Stimulated activated CD4-positive, alpha-beta T cell treated with anti-CD3 and anti-CD28 coated beads, Interleukin-15, amount 100 ng/mL, for 1 hour (primary cell): ENCODE measurements at places on chromosomes 12 and 14.

DNA sequence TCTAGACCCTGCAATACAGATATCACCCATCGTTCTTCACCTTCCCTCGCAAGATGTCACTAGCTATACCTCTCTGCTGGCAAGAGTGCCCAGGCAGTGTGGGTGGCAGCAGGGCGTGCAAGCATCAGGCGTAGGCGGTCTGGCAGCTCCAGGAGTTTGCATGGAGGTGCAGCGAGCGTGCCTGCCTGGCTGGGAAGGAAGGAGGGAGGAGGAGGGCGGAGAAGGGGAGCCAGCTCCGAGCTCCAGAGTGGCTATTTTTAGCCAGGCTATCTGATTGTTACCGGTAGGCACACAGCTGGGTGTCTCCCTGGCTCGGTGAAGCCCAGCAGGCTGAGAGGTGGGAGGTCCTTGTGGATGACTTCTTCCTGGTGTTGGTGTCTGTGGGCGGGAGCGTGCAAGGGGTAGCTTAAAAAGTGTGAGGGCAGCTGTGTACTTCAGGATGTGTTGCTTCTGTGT is 6.2 kb downstream of the FOXJ2 start:
- DNase-seq = no peak

- no peak for DNase-seq
Measured at GRCh38 chr12:132354211-132354981, 25.0 kb upstream of the GALNT9 start.

DNA sequence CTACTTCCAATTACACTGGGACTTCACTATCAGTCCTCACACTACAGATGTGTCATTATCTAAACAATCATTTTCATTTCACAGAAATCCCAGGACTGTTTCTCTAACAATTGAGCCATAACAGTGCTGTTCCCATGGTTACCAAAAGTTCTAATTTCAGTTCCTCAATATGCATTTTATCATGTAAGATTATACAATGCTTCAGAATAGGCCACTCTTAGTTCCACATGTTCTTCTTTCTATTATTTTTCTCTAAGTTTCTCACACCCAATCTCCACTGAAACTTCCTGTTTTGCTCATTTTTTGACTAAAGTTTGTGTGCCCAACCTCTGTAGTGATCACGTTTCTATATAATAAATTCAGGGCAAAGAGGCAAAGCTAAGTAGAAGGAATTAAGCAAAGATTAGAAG is 185.8 kb downstream of the DUSP6 start:
- DNase-seq = no peak

DNA sequence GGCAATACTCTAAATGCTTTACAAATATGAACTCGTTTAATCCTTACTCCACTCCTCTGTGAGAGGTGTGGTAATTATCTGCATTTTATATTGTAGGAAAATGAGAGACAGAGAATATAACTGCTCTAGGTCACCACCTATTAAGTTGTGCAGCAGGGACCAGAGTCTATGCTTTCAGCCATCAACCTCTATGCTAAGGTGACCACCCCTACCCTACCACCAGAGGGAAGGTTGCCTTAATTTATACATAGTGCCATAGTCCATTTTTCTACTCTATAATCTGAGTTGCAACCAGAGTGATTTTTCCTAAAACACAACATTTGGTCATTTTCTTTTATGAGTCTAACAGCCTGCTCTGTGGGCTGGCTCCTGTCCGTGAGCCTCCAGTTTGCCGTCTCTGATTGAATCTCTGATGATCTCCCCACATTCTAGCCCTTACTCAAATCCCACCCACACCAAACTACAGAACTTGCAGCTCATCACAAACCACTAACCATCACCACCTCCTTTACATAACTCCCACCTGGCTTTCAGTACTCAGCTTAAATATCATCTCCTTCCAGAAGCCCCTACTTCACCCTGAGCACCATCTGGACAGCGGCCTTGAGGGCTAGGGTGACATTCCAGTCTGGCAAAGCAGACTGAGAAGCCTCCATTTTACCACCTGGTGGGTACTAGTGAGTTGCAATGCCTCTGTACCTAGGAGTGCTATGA is 126.6 kb downstream of the PPM1H start:
- no peak for DNase-seq

DNA sequence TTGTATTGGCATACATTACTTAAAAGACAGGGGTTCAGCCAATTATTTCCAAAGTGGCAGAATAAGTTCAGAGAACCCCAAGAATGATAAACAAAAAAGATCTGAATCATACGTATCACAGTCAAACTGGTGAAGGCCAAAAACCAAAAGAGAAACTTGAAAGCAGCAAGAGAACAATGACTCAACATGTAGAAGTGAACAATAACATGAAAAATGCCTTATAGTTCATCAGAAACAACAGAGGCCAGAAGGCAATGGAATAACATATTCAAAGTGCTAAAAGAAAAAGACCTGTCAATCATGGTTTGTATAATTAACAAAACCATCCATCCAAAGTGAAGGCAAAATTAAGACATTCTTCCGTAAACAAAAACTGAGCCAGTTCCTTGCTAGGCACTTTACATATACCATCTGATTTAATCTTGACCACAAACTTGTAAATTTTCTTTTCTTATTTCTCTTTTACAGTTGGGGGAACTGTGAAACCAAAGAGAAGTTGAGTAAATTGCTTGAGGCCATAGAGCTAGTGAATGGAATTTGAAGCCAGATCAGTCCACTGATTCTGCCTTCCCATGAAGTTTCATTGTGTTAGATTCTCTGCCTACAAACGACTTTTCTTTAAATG is 232.1 kb upstream of the SEL1L start:
- no peak for DNase-seq

DNA sequence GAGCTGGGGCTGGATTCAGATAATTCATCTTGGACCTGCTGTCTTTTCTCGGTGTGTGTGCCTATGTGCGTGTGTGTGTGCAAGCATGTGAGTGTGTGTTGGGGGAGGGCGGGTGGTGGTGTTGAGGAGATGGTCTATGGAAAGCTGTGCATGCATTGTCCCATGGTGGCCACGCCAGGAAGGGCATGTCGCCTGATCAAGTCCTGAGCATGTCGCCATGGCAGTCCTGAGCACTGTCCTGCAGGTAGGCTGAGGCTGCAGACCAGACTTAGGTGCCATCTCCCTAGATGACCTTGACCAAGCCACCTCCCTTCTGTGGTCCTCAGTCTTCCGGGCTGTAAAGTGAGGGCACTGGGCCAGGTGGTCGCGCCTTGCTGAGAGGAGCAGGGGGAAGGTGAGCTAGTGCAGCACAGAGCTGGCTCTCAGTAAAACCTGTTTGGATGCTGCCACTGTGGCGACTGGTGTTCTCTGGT is 81.4 kb downstream of the PAPOLA start:
- DNase-seq = no peak

DNA sequence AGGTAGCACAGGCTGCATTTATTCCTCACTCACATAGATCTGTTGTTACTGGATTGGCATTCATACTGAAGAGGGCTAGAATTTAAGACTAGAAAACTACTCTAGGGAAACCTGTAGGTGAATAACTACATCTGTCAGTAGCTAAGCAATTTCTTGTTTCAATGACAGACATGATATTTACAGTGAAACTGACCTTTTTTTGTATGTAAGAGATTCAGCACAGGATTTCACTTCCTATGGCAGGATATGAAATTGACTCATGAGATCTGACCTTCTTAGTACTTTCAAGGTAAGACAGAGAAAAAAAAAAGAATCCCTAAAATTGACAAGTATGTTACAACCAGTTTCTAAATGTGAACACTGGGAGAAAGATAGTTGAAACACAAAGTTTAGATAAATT is 189.8 kb upstream of the SLC16A7 start:
- DNase-seq = no peak

DNA sequence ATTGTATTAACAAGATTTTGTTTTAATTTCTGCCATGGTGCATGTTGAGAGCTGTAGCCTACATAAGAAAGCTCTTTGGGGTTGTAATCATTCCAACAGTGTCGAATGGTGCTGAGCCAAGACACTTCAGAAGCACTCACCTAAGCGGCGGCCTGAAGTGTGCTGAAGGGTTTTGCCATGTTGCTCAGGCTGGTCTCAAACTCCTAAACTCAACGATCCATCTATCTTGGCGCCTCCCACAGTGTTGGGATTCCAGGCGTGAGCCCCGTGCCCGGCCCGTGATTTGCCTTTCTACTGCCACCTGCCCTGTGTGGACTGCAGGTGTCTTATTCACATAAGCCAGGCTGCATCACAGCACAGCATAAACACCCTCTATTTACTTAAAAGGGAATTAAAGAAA is 48.9 kb downstream of the AMN start:
- DNase-seq = no peak

DNA sequence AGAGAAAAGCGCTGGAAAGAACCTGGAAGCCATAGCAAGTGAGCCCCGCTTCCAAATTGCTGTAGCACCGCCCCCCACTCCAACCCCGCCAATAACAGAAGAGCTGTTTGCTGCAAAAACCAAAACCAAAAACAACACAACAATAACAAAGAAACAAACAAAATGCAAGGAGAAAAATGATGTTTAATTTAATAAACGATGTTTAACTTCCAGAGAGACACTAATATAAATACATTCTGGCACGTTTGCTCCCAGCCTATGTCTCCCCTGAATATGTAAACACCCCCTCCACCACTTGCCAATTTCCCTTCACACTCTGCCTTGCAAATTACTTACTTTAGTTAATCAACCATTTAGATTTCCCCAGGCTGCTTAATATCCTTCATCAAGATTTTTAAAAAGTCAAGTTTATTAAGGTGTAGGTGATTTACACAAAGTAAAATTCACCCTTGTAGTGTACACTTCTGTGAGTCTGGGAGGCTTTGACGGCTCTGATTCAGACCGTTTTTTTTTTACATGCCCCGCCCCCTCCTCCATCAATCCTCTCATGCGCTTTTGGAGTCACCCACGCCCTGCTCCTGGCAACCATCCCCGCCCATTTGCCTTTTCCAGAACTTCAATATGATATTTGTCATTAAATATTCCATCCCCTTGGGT is 482 bp upstream of the IFI27L2 start:
- DNase-seq = no peak

GRCh38 chr12:109473006-109473405 is 4.1 kb downstream of the KCTD10 start:
- no peak for DNase-seq

DNA sequence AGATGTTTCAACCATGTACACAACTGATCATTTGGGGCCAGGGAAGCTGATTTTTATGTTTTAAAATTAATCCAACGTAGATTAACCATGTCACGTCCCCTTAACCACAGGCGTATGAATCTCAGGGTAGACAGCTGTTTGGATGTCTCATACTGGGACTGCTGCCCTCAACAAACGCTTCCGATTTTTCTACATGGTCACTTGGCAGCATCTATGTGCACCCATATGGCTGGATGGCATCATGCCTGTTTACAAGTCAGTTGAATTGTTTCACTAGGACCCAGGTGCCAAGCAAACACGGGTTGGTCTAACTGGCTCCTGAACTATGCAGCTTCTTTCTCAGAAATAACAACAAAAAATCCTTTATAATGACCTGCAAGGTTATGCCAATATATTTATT is 393.8 kb downstream of the NPAS3 start:
- no peak for DNase-seq

GRCh38 chr14:91327661-91328312 is 83.3 kb upstream of the GPR68 start:
- DNase-seq = no peak

GRCh38 chr14:100065111-100065871 is at the start of gene EVL:
Gene EVL (plus strand): TSS chr14:100065422. CDS start chr14:100065501, 79 bp downstream.
- peak; percentile 76 for DNase-seq

DNA sequence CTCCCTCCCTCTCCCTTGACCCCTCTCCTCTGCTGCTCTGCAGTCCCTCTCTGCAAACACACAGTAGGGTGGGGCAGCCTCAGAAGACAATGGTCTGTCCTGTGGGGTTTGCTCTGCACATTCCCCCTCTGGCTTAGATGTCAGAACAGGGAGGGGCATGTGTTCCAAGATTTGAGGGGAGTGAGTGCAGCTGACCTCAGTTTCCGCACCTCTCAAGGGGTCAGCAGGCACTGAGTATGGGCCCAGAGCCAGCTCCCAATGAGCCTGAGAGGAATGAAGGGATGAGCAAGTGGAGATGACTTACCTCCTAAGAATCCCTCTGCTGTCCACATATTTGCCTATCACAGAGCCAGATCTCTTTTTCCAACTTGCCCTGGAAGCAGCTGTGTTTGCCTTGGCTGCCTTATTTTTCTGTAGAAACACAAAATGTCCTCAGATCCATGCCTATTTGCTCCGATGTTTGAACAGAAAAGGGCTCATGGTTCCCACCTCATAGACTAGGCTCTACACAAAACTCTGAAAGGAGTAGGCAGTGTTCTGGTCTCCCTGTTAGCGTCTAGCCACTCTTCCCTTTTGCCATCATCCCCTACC is 111.4 kb downstream of the CRACR2A start:
- DNase-seq = no peak

DNA sequence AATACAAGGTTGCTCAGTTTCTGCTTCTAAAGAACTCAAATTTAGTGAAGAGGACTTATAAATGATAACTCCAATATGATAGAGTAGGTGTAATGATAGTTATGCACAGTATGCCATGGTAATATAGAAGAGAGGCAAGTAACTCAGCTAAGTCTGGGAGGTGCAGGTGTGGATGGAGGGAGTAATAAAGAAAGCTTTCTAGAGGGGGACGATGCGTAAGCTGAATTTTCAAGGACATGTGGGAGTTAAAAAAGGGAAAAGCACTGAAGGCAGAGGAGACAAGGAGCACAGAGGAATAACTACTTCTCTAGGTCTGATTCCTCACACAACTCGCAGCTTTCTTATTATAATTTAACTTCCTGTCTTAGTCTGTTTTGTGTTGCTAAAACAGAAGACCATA is 49.1 kb upstream of the ZDHHC17 start:
- no peak for DNase-seq

DNA sequence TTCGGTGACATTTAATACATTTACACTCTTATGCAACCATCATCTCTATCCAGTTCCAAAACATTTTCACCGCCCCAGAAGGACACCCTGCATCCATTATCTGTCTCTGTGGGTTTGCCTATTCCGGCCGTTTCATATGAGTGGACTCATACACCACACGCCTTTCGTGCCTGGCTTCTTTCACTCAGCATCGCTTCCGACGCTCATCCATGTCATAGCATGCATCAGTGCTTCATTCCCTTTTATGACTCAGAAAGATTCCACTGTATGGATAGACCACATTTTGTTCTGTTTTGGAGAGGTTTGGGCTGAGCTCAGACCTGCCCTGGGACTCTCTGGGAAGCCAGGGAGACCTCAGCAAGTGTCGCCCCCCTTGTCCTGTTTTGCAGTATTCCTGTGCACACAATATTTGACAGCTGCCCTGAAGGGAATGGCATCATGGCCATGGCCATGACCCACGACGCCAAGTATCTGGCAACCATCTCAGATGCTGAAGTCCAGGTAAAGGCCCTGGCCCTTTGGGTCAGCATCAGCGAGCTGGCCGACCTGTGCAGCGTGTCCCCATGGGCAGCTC is 23.8 kb downstream of the CFAP251 start:
- no peak for DNase-seq
